ENCODE measurements at places on chromosomes 1 and 21.
A peak's percentile ranks its signal among the peaks of the same experiment; 100 is the strongest.

DNA sequence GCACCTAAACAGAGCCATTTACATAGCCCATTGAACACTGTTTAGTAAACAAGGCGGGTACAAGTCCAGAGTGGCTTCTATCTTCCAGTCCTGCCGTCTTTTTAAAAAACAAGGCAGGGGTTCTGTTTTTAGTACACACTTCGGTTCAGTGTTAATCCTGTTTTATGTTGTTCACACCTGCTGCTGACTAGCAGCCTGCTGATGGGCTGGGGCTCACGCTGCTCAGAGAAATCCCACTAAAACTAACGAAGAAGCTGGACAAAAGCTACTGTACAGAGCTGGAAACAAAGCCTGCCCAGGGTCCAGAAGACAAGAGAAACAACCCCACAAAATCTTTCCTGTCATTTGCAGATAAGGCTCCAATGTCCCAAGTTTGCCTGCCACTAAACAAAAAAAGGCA is 13.2 kb downstream of the ESRRG start:
- no peak for DNase-seq

DNA sequence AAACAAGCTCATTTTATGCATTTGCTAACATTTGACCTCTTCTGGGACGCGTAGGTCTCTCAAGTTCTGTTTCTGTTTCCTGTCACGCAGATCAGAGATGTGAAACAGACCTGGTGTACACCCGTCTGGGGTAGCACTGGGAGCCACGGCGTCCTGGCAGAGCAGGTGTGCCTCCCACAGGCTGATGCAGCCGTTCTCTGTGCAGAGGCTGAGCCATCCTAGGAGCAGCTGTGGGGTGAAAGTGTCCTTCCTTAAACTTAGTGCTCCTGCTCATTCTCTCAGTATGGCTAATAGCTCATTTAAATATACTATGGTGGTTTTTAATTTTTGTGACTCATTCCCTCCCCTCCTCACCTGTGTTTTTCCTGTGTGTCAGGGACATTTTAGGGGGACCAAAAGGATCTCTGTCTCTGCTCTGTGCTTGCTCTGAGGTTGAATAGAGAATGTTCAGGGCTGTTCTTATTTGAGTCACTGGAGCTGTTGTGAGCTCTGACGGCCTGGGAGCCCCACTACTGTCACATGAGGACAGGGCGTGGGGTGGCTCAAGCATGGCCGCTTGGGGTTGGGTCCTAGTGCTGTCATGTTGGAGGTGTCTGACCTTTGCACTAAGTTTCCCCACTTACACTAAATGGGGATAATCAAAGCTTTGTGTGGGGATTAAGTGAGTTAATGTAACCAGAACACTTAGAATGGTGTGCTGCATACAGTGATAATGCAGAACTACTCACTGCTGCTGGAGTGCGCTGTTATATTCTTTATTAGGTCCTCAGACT is 43.0 kb downstream of the GALNT2 start:
- peak; percentile 89 for DNase-seq

DNA sequence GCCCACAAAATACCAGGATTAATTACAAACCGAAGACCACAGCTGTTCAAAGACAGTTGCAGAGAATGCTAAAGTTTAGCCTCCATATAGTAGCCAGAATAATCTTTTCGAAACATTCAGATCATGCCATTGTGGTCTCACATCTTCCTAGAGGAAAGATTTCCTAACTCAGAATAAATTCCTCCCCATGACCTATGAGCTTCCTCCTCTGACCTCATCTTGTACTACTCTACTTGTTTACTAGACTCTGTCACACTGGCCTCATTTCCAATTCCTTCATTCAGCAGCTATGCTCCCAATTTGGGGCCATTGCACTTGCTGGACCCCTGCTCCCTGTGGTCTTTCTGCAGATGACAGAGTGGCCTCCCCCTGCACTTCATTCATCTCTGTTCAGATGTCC is 71.8 kb upstream of the LRRC53 start:
- no peak for DNase-seq

- DNase-seq, result no peak
Measured at GRCh38 chr21:37578471-37579126, 212.0 kb downstream of the DYRK1A start.

GRCh38 chr21:37870221-37870620 is 46.0 kb downstream of the KCNJ6 start:
- DNase-seq, result no peak

DNA sequence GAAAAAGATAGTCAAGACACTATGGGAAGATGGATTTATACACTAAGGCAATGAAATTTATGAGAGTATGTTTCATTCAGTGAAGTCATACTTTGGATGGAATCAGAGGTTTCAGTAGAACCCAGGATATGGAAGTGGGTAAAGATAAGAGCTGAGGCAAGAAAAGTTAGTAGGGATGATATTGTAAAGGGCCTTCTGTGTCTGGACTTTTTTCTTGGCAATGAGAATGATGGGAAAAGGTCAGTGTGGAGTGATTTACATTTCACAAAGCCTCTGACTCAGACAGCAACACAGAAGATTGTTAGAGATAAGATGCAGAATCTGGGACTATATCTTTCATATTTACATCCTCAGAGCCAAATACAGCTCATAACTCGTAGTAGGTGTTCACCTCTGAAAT is 32.1 kb downstream of the SH3BGR start:
- no peak for DNase-seq

DNA sequence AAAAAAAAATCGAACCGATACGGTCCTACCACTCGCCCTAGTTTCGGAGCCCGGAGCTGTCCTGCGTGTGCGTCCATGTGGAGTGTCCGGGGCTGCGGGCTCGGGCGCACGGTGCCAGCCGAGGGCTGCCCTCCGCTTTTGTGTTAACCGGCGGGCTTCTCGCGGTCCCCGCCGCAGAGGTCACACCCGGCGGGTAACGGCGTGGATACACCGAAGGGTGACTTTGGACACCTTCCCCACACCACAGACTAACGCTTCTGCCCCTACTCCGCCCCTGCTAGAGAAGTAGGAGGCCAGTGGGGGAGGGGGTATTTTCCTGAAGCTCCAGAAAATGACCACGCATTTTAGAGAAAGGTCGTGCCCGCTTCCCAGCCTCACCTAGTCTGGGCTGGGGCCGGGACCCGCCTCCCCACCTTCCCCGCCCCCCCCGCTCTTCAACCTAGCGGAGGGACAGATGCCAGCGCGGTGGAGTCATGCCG is 609 bp upstream of the ATF3 start:
- DNase-seq, result no peak

- no peak for DNase-seq
Measured at GRCh38 chr1:29936031-29936544, 699.8 kb downstream of the PTPRU start.

DNA sequence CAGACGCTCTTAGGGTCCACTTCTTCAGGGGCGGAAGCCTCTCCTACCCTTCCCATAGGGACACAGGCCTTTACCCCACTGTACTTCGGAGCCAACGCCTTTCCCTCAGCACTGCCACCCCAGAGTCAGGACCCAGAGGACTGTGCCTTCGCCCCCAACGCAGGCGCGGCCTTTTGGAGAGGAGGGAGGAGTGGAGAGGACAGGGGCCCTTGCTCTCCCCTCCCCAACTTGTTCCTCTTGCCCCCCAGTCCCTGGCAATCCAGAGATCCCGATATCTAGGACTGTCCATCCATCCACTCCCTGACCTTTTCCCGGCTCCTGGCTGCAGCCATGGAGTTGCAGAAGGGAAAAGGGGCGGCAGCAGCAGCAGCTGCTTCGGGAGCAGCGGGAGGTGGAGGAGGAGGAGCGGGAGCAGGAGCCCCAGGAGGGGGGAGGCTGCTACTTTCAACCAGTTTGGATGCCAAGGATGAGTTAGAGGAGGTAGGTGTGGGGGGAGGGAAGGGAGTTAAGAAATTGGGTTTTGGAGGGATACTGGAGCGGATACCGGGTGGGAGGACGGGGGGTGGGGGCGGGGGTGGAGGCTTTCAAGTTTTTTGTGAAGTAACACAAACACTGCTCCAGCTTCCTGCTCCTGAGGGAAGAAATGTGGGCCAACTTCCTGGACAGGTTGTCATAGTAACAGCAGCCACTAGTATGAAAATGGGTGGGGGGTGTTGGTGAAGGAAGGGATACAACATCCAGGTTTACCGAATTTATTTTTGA is 636 bp downstream of the INTS3 start:
- DNase-seq, result peak; percentile 36

DNA sequence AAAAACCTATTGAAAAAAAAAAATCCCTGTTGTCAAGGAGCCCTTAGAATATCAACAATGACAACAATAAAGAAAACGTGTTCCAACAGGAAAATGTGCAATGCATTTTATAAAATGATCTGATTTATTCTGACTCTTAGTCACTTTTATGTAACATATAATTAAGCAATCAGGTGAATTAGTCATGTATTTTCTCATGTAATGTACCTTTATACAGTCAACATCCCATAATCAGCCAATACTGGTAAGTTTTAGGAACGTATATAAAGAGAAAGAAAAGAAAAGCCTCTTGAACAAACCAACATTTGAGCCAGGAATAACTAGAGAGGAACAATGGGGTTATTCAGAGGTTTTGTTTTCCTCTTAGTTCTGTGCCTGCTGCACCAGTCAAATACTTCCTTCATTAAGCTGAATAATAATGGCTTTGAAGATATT is at the start of gene CLCA4:
Gene CLCA4, plus strand, starts transcription at position 292 of the 435 bp plus-strand sequence. Its CDS starts 42 bp downstream, at position 334.
- DNase-seq, result no peak

DNA sequence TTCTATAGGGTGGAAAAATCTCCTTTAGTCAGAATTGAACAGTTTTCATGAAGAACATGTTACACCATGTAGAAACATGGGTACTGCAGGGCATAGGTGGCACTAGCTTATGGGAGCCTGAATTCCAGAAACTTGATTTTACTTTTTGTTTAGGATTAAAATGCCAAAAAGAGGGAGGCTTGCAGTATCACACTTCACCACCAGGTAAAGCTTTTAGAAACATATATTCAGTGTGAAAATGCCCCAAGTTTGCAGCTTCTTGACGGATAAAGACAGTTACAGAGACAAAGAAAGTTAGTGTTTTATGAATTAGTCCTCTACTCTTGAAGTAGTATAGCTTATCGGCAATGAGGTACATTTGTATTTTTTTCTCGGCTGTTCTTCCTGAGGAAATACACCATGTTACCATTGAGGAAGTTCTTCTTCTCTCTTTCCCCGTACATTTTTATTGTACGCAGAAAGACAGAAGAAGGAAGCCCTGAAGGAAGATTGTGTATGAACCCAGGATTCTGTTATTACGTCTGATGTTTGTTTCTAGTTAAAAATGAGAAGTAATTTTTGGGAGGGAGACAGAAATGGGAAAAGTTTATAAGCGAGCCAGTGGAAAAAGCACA is 66.1 kb downstream of the PBX1 start:
- DNase-seq, result no peak

GRCh38 chr1:228156941-228157728 is 7.4 kb downstream of the GJC2 start:
- DNase-seq, result no peak

DNA sequence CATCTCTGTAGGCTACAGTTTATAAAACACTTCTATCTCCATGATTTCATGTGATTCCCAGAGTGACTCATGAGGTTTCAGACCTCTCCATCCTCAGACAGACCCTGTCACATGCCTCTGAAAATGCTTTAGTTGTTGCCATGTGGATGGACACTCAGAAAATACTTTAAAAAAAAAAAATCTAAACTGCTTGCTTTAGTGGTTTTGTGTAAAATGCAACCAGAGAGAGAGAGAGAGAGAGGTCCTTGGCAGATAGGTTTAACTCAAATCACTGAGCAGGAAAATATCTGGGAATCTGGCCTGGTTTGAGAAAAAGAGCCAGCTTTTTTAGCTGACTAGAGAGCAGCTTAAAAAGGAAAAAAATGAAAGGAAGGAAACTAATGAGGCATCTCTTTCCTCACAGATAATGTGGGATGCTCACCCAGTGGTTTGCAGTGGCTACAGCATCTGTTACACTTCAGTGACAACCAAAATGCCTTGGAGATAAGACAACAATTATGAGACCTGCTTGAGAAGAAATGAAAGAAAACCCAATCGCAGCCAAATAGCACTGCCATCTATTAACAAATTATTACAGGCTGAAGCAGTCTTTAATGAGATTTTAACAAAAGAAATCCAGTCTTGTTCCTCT is 54.6 kb upstream of the SYT14 start:
- DNase-seq, result no peak

GRCh38 chr1:100347009-100347966 is 5.0 kb upstream of the CDC14A start:
- no peak for DNase-seq

DNA sequence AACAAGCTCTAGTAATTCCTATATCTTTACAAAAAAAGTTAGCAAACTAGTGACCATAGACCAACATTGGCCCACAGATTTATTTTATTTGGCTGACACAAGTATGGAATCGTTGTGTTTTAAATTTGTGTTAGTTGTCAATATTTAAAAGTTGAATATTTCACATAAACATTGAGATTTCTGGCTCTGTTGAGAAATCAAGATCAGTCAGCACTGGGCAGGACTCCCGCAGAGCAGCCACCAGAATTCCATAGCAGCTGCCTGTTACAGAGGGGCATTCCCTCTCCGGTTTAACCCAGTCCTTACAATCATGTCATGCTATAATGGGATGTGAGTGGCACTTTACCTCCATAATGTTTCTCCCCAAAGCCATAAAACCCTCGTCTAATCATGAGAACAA is 79.2 kb upstream of the NRIP1 start:
- DNase-seq, result no peak

GRCh38 chr21:32887026-32887425 is 115.5 kb upstream of the PAXBP1 start:
- DNase-seq, result no peak

DNA sequence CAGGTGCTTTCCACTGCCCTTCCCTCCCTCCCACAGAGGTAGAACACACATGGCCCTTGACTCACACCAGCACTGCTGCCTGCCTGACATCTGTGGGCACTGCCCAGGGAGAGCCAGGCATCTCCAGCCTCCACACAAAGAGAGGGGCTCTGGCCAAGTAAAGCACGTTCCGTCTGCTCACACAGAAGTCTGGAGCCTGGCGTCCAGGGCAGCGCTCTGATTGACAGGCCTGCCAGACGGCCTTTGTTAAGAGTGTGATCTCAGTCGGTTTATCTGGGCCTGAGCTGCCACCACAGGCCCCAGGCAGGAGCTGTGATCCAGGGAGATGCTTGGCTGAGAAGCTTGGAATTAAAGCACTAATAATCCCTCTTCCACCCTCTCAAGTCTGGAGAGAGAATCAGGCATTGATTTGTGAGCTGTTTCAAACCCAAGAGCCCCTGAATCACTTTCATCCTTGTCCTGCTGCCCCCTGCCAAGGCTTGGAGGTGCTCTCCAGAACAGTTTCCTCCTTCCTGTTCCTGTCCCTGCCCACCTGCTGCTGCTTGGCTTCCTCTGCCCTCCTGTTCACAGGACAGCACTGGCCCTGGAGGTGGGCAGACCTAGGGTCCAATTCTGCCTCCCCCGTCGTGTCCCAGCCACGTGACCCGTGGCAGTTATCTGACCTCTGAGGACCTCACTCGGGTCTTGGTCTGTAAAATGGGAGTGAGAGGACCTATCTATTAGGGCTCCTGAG is 3.7 kb downstream of the DMRTB1 start:
- no peak for DNase-seq

DNA sequence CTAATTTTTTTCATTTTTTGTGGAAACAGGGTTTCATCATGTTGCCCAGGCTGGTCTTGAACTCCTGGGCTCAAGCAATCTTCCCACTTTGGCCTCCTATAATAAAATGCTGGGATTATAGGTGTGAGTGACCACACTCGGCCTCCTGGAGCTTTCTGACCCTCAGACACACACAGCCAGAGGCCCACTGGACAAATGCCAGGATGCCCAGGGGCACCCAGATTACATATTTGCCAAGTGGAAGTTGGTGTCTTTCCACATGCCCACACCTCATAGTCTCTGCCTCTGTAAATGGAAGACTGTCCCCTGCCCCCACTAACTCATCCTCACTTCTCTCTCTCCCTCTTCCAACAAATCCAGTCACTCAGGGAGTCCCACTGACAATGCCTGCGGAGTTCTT is 63.4 kb upstream of the LRP8 start:
- no peak for DNase-seq
